Testis (tissue), 5 donors: ENCODE measurements at places on chromosomes 12 and 14.

GRCh38 chr12:109589691-109590245, 16.2 kb downstream of the MVK start:
- no peak for DNase-seq

GRCh38 chr14:103115845-103116572, 7.3 kb upstream of the TNFAIP2 start:
- DNase-seq: no peak

DNA sequence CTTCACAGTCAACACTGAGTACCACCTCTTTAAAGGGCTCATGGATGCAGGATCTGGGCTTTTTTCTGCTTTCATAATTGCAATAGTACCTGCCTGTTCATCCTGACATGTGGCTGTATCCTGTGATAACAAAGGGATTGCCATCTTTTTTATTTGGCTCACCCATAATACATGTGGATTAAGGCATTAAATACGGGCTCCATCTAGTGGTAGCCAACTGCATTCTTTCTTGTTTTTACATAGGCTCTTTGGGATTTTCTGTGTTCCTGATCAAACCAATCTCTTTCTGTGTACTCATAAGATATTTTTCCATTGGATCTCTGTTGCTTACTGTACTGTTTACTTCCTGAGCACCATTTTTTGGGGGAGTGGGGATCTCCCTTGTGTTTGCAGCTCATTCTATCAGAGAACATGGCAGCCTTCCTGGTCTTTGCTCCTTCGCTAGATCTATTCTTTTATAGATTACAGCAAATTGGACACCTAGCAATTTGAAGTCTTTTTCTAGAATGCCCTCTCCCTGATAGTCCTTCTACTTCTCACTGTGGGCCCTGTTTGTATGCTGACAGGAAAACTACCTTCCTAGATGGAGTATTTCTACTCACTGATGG, 723.4 kb upstream of the MDGA2 start:
- DNase-seq: peak; percentile 38

DNA sequence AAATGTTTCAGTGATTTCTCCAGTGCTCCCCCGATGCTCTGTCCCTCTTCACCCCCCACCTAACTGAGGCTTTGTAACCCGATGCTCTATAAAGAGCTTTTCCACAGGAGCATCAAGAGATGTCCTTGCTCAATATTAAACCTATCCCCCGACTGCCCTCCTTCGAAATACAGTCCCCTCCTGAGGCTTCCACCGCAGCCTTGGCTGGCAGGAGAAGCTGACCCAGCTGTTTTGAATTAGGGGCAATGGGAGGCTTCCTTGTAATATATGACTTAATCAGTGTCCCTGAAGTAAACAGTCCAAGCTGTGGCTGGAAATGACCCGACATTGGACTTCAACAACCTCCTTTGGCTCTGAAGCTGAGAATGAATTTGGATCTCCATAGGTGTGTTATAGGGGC, 62.4 kb downstream of the TMEM30B start:
- DNase-seq: no peak

DNA sequence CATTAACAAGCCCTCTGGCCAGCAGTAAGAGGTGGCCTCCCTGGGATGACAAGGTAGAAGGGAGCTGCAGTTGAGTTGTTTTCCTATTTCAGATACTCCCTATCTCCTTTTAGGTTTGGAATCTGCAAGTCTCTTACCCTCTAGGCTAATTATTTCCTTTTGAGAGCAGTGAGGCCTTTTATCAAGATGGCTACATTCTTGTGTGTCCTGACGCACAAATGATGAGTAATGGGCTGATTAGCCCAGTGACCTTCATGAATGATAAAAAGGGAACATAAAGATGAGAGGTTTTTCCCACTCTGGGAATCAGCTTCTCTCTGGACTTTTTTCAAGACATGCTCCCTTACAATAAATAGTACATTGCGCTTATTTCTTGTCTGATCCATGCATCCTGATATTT, 22.9 kb downstream of the DYRK2 start:
- no peak for DNase-seq

- no peak for DNase-seq
Observed at GRCh38 chr12:6118891-6119568, 5.4 kb downstream of the VWF start.

DNA sequence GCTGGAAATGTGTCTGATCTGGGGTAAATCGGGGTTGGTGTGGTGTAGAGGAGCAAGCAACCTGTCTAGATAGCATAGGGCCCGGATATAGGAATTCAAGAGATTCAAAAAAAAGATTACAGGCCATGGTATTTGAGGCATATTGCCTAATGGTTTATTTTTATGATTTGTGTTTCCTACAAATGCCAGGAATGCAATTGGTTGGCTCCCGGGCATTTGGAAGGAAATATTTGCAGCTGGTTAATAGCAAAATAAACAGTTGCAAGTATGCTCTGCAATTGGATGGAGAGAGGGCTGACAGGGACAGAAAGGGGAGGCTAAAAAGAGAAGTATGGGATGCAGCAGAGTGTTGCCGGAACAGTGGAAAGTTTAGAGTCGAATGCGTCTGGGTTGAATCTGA, 315.6 kb upstream of the ATP2B1 start:
- DNase-seq: no peak

DNA sequence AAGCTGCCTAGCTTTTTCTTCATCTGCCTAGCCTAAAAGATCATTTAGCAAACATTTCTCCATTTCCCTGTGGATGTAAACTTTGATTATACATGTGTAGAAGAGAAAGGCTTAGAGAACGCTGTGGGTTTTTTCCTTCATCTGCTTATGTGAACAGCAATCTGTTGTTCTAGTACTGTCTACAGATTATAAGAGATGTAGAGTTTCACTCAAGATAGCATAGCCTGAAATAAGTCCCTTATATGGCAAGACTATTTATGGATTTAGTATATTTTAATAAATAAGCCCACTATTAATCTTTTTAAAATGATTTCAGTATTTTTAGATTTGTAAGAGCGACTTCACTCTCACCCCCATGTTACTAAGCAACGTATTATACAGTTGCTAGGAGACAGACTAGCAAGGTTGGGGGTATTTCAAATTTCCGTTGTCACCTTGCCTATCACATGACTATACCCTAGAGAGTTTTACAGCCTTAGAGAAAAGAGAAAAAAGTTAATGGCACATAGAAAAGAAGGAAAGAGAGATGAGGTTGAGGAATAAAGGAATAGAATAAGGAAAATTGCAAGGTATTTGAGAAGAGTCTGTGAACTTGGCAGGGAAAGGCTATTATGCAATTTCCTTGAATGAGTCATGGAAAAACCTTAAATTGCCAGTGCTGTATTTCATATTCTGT, 12.2 kb upstream of the TUBA1A start:
- no peak for DNase-seq

DNA sequence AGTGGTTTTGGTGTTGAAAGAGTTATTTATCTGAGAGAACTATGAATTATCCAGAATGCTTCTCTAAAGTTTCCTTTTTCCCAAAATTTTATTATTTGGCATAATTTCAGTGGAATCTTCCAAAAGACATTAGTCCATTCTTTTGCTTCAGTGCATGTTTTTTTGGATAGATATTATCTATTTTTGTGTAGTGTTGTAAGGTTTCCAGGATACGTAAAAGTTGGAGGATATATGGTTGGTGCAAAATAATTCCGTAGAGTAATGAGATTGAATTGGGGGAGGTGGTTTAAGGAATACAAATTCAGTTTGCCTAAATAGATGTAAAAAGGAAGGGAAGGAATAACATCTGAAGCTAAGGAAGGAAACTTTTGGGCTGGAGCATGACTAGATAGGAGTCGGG, 186.6 kb downstream of the RGS6 start:
- DNase-seq: no peak

- DNase-seq: no peak
Observed at GRCh38 chr14:102616318-102616717, 23.9 kb downstream of the RCOR1 start.

DNA sequence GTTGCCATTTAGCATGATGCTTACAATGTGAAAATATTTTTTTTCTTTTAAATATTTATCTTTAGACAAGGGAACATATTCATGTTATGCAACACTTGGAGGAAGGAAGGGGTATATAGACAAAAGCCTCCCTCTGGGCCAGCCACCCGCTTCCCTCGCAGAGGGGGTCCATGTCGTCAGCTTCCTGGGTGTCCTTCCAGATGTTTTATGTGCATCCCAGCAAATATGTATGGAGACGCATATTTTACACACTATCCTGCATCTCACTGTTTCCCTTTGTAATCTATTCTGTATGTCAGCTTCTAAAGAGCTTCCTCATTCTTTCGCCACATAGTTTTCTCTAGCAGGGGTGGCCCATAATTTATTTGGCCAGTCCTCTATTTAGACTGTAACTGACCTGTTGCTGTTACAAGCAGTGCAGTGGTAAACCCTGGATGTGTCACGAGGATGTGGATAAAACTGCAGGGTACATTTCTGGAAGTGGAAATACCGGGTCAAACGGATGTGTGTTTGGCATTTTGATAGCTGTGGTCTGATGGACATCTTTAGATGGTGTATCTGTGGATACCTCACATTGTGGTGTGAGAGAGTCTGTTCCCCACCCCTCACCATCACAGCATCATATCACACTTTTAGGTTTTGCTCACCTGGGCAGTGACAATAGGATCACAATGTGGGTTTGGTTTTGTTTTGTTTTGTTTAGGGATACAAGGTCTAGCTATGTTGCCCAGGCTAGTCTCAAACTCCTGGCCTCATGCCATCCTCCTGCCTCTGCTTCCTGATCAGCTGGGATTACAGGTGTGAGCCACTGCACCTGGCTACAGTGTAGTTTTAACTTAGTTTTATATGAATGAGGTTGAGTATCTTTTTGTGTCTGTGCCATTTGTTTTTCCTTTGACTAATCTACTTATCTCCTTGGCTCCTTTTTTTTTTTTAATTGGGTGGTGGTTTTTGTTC, 31.6 kb downstream of the FAM222A start:
- no peak for DNase-seq

GRCh38 chr12:116199160-116199706, 78.3 kb downstream of the MED13L start:
- DNase-seq: no peak

DNA sequence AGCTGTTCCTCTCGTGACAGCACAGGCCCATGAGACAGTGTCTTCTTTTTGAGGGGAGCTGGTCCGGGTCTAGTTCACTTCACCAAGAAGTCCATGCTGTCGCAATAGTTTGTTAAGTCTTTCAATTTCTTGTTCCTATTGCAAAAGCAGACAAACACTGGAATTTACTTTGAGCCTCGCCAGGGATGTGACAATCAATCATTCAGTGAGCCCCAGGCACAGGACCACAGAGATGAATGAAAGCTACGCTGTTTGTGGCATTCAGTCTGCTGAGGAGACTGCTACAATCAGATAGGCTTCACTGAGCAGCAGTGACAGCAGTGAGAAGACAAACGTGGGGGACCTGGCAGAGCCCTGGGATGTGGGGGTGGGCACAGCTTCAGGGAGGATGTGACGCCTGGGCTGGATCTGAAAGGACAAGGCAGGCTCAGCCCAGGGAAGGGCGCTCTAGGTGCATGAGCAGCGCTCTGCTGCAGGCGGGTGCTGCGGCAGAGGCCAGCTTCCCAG, 35.5 kb downstream of the TCTN1 start:
- DNase-seq: peak; percentile 76

GRCh38 chr14:96849733-96850132, 52.6 kb downstream of the VRK1 start:
- DNase-seq: no peak

- DNase-seq: no peak
Observed at GRCh38 chr12:78696267-78696666, 168.3 kb upstream of the SYT1 start.

DNA sequence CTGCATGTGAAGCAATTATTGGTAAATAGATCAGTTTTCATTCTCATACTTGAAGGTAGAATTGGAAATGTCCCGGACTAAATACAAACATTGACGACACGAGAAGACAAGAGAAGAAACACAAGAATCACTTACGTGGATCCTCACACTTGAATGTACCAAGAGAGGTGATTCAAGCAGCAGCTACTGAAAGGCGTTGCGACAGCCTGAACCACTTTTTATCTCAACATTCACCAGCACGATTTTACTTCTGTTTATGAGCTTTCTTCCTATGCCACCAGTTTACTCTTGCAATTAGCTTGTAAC, 3.6 kb upstream of the FZD10 start:
- DNase-seq: no peak

- DNase-seq: peak; percentile 54
Observed at GRCh38 chr12:991350-992333, 619 bp downstream of the ERC1 start.

- no peak for DNase-seq
Observed at GRCh38 chr12:26018926-26019325, 60.4 kb downstream of the RASSF8 start.

GRCh38 chr14:87179936-87180335, 813.0 kb downstream of the GALC start:
- DNase-seq: no peak

- no peak for DNase-seq
Observed at GRCh38 chr14:91144425-91145145, 30.7 kb downstream of the DGLUCY start.

- DNase-seq: no peak
Observed at GRCh38 chr12:84779169-84779568, 133.4 kb downstream of the SLC6A15 start.

DNA sequence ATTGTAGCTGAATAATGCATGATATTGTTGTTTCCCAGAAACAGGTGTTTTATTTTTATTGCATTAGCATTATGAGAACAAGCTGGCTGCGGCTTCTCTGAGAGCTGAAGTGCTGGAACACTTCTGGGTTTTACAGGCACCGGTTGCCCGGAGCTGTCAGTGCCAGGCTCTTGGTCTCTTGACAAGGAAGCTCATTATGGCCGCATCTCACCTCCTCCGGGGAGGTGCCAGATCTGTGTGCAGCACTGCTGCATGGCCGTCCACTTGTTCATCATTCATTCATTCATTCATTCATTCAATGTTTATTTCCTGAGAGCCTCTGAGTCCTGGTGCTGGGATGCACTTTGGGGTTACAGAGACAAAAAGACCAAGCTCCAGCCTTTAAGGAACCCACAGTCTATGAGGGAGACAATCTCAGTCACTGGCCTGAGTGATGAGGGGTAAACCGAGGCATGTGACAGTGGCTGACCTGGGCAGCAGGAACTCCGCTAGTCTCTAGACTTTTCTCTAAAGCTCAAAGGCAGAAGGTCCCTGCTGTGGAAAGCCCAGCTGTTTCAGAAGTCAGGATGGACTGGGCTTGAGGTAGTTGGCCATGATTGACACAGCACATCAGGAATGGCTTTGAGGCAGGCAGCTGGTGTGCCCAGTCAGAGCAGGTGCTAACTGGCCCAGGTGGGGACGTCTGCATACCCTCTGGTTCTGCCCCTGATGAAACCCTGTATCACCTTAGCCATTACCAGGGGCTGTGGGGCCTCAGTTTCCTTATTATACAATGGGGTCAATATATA, 181.0 kb downstream of the ADGRD1 start:
- peak; percentile 12 for DNase-seq

DNA sequence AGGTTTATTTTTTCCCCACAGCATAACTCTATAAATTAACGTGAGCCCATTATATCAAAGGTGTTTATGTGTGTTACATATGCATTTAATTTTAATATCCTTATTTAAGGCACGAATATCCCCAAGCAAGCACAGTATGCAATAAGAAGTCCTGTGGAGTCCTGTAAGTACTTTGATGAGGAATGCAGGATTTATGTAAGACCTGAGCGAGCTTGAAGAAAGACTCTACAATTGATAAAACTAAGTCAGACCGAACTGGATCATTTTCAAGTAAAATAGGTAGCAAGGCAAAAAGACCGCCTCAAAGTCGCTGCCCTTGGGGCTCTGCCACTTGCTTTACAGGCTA, 755 bp downstream of the SLC25A21 start:
- no peak for DNase-seq
